Nephron progenitor cell (in vitro differentiated cells): ENCODE measurements at places on chromosomes 1 and 21.
A peak's percentile ranks its signal among the peaks of the same experiment; 100 is the strongest.

DNA sequence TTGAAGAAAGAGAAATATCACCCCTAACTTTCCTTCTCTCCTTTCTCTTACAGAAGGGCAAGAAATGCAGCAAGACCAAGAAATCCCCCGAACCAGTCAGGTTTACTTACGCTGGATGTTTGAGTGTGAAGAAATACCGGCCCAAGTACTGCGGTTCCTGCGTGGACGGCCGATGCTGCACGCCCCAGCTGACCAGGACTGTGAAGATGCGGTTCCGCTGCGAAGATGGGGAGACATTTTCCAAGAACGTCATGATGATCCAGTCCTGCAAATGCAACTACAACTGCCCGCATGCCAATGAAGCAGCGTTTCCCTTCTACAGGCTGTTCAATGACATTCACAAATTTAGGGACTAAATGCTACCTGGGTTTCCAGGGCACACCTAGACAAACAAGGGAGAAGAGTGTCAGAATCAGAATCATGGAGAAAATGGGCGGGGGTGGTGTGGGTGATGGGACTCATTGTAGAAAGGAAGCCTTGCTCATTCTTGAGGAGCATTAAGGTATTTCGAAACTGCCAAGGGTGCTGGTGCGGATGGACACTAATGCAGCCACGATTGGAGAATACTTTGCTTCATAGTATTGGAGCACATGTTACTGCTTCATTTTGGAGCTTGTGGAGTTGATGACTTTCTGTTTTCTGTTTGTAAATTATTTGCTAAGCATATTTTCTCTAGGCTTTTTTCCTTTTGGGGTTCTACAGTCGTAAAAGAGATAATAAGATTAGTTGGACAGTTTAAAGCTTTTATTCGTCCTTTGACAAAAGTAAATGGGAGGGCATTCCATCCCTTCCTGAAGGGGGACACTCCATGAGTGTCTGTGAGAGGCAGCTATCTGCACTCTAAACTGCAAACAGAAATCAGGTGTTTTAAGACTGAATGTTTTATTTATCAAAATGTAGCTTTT is 2.4 kb downstream of the CCN1 start:
- DNase-seq: no peak

DNA sequence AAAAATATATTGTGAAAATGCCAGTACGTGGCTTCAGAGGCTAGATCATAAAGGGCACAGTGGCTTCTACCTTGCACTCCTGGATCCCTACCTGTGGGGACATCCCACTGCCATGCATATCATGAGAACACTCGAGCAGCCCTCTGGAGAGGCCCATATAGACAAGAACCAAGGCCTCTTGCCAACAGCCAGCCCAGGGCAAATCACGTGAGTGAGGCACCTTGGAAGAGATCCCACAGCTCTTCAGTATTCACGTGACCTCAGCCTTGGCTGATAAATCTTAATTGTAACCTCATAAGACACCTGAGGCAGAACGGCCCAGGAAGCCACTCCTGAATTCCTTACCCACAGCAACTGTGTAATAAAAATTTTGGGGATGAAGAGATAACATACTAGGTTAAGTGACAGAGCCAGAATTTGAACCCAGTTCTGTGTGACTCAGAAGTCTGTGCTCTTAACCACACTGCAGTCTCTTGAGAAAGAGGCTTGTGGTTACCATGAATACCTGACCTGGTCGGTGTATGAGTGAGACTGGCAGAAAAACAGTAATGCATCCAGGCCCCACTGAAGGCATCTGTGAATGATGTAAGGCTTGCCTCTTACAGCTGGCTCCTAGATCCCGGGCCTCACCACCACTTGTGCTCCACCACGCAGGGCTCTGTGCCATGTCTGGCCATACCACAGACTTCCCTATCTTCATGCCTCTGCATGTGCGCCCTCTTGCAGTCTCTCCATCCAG is 6.9 kb upstream of the A3GALT2 start:
- no peak for DNase-seq

DNA sequence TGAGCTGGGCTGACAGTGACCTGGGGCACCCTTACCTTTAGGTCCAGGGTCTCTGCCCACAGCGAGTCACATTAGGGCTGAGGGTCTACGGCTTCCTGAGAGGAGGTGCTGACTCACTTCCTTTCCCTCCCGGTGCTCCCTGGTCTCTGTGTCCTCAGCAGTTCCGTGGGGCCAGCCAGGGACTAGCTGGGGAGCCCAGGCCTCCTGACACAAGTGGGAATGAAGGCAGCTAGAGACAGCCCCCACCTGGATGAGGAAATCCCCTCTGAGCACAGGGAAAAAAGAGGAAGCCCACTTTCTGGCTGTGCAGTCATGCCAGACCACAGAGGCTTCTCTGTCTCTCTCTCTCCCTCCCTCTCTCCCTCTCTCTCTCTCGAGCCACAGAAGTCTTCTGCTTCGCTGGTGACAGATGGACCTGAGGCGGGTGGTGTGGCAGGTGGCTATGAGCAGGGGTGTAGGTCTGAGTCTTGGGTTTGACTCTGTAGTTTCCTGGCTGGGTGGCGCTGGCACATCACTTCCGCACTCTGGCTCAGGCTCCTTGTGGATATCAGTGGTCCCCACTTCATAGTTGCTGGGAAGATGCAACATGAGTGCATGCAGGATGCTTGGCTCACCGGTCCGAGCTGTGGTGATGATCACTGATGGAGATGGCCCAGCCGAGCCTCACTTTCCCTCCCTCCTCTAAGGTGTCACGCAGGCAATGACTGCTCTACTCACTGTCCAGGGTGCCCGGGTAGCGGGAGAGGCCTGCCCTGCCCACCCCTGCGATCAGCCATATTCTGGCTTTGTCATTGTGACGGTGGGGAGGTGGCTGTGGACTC is 3.5 kb downstream of the SLC66A1 start:
- no peak for DNase-seq

DNA sequence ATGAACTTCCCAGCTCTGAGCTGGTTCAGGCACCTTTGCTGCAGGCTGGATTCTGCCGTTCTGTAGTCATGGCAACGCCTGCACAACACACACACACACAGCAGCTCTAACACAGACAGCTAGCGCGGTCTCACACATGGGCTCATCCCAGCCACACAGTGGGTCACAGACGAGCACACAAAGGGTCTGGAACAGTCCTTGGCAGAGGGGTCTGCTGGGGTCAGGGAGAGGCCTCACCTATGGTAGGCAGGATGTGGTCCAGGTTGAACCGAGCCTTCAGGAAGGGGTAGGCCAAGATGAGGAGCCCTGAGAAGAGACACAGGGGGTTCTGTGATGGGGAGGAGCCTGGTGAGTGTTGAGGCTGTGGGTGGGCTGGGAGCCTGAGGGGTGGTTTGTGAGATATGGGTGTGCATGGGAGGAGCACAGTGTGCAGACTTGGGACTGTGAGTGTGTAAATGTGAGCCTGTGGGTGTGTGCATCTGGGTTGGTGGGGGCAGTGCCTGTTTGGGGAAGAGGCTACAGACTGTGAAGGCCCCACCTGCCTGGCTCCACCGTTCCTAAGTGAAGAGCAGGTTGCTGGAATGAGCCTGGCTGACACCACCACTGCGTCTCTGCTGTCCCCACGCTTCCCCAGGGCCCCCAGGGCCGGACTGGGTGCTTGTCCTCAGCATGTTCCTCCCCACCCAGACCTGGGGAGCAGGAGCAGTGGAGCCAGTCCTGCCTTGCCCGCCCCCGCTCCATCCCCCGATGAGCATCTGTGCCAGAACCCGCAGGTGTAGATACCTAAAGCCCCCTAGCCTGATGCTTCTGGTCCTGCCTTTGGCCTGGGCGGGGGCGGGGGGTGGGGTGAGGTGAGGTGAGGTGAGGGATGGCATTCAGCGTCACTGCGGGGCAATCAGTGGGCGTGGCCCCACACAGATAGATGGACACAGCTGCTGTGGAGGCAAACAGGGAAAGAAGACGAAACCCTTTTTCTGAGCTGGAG is 1.5 kb downstream of the KNCN start:
- peak; percentile 57 for DNase-seq

DNA sequence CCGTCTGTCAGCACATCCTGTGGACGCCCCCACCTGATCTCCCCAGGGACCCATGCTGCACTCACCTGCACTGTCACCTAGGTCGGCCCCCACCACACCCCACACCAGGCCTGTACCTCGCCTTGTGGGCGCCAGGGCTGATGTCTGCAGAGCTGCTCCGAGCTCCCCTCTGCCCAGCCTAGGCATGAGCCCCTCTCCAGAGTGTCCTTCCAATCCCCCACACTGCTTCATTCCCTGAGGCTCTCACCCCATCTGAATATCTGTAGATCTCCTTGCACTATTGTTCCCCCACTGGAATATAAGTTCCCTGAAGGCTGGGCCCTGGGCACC is 12.2 kb downstream of the UMODL1 start:
- no peak for DNase-seq

DNA sequence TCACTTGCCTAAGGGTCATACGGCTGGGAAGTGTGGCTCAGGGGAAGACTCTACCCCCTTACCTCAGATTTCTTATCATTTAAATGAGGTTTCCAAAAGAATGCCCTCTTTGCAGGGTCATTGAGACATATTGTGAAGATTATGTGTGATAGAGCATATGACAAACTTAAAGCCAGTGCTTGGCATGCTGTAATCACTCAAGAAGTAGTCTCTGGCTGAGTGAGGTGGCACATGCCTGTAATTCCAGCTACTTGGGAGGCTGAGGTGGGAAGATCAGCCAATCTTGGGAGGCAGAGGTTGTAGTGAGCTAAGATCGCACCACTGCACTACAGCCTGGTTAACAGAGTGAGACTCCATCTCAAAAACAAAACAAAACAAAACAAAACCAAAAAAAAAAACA is 7.5 kb upstream of the LDLRAD2 start:
- no peak for DNase-seq

GRCh38 chr1:185938396-185938795 is 204.2 kb downstream of the HMCN1 start:
- no peak for DNase-seq

- no peak for DNase-seq
Measured at GRCh38 chr21:45592208-45592619, 50.0 kb upstream of the SLC19A1 start.

DNA sequence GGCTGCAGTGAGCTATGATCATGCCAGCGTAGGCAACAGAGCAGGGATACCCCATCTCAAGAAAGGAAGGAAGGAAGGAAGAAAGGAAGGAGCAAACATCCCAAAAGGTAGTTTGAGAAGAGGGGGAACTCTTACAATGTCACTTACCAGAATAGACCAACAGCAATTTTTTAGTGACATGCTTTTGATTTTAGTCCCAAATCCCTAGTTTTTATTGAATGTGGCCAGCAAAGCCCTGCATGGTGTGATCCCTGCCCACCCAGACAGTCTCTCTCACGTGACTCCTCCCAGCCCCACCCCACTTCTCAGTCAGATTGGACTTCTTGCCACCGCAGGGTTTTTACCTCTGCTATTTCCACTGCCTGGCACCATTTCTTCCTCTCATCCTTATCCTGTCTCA is 39.8 kb upstream of the HNRNPU start:
- DNase-seq: no peak

DNA sequence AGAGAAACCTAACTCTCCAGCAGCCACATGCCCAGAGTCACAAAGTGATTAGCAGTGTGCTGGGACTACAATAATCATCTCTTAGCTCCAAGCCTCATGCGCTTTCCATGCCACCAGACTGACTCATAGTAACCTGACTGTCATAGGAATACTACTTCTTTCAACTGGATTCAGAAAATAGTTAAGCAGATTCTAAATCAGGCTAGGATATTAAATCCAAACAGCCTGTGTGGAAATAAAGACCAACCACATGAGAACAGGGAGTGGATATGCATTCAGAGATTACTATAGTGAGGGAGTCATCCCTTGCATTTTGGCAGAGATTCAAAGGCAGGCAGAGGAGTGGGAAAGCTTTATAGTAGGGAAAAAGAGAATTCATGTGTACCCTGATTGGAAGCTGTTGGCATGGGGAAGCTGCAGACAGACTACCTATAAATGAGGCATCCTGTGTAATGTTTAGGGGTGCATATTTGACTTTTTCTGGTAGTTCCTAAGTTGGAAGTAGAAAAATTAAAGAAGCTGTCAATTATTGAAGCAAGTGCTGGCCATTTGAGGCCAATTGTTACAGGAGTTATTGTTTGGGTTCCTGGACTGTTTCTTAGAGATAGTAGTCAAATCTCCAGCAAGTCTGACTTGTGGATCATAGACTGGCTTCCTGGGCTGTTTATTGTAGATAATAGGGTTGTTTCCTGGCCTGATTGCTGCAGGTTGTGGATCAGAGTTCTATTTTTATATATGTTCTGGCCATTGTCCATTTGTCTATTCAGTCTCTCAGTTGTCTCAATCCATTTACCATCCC is 31.7 kb upstream of the DNAH14 start:
- DNase-seq: no peak

- no peak for DNase-seq
Measured at GRCh38 chr1:108551137-108551862, 8.6 kb upstream of the EEIG2 start.

GRCh38 chr21:21481239-21481638 is 483.0 kb downstream of the NCAM2 start:
- no peak for DNase-seq

DNA sequence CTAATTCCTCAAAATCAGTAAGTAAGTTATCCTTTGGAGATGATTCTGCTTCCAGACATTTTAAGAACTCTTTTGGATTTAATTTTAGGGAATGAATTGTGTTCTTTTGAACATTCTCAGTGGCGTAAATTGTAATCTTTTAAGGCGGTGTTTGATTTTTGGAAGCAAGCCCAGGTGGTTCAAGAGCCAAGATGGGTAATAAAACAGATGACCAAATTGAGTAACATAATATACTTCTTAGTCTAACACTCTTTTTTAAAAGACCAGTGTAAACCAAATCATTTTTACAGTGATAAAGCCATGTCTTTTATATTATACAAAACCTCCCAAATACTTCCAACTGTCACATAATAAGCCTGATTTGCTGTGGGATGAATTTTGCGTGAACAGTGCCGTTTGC is 133.8 kb downstream of the LRRC40 start:
- DNase-seq: no peak

GRCh38 chr21:31905503-31906451 is 33.0 kb downstream of the HUNK start:
- DNase-seq: peak; percentile 27

- DNase-seq: peak; percentile 18
Measured at GRCh38 chr21:18245464-18245967, 883 bp downstream of the CHODL start.

DNA sequence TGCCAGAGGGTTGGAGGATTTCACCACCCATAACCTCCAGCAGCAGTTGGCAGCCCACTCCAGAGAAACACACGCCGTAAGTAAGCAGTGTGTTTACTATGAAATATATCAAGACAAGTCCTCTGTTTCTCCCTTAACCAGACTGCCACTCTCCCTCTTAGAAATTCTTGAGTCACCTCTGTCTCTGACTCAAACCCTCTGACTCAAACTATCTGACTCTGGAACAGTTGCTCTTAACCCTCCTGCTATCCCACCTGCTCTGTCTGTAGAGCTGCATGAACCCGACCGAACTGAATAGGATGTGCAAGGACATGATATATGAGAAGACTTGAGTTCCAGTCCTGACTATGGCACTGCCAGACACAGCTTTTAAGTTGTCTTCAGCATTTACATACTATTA is 14.1 kb downstream of the INPP5B start:
- no peak for DNase-seq

- no peak for DNase-seq
Measured at GRCh38 chr1:100414693-100415497, 62.6 kb downstream of the CDC14A start.
